ENCODE measurements at places on chromosomes 5 and 9.

GRCh38 chr9:105864248-105864898 lies 170.0 kb downstream of the TMEM38B start:
- peak; percentile 49 for DNase-seq

GRCh38 chr5:57494104-57495098 lies 11.8 kb upstream of the ACTBL2 start:
- peak; percentile 99 for DNase-seq

DNA sequence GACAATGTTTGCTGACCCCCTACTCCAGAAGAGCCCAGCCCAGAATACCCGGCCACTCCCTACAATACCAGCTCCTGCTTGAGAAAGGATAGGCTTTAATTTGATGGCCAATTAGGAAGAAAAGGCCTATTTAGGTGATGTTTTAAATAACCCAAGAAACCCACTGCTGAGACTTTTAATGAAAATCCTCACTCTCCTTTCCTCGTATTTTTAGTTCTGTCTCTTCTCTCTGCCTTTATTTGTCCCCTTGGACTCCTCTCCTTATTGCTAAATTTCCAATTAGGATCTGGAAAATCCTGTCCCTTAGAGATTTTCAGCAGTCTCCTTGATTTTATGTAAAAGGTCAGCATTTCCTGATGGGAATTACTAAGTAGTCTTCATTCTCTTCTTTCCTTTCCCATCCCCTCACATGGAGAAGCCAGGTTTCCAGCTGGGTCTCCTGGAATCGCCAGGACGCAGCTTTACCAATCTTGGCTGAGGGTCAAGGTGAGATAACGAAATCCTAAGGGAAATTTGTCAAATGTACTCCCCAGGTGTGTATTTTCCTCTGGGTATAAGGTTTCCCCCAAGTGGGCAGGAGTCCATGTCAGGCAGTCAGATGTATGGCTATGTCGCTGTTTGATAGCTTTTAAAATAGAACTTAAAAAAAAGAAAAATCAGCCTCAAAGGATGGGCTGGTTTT lies 11.7 kb downstream of the STC2 start:
- no peak for DNase-seq

DNA sequence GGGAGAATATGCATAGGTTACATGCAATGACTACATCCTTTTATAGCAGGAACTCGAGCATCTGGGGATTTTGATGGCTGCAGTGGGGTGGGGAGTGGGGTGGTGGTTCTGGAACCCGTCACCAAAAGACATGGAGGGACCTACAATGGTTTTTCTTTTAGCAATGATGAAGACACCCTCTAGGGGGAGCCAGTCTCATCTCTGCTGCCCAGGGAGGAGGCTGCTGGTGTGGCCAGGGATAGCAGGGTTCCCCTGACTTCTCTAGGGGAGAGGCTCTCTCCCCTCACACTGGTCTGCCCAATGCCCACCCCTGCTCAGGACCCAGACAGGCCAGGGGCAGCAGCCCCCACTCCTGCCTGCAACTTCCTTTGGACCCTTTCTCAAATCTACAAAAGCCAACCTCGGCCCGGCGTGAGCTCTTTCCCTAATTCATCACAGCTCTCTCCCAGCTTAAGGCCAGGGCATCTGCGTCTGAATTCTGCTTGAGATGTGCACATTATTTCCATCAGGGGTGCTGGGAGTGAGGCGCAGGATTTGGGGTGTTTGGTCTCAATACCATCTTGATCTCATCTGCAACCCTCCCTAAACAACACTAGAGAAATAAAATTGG lies 73.6 kb upstream of the RETREG1 start:
- peak; percentile 59 for DNase-seq

GRCh38 chr5:127028822-127029457 lies 1.4 kb downstream of the MARCHF3 start:
- DNase-seq: no peak

GRCh38 chr9:33374634-33375237 lies 27.6 kb downstream of the AQP7 start:
- peak; percentile 79 for DNase-seq

DNA sequence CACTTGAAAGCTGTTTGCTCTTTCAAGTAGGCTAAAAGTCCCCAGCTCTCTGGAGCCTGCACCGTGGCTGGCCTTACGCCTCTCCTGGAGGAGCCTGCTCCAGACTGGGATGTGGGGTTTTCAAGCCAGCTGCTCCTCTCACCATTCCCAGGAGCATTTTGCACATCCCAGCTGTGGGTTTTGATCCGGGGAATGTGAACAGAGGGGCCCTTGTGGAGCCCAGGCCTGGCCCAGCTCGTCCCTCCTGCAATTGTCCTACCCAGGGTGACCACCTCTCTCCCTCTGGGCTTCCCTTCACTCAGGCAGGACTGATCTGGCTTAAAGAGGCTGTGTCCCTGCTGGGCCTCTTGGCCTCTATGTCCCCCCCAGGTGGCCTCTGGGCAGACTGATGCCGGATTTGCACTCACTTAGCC lies 32.5 kb upstream of the TIFAB start:
- DNase-seq: no peak

DNA sequence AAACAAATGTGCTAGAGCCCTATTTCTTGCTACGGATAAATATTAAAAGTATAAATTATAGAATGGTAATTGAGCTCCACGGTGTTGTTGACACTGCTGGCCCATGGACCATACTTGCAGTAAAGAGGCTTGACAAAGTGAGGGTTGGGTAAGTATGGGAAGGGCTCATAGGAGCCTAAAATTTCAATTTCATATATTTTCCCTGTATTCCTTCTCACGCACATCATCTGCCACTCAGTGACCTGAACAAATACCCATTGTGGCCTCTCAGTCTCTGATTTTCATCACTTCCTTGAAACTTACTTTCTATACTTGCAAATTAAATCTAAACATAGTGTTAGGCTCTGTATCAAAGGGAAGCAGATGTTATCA lies 116.5 kb downstream of the PIK3R1 start:
- no peak for DNase-seq

DNA sequence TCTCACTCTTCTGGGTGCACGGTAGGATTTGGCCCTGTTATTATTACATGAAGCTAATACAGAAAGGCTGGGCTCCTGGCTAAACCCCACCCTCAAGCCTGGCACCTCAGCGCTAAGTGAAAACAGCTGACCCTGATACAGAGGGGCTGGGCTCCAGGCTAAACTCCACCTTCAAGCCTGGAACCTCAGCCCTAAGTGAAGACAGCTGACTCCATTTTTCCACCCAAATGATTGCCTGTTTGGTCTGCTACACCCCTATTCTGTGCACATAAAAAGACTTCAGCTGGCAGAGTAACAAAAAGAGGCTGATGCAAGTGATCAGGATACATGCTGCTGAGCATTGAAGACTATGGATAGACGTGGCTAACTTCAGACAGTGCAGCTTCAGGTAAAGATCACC lies 148.4 kb upstream of the CLINT1 start:
- no peak for DNase-seq

- DNase-seq: no peak
Observed at GRCh38 chr5:79069488-79070349, at the start of the genes BHMT2 and DMGDH. TSS of gene BHMT2 (plus strand) at chr5:79069767. CDS start at chr5:79069783, 16 bp downstream. TSS of gene DMGDH (minus strand) at chr5:79069674. CDS start at chr5:79069620, 54 bp downstream.

DNA sequence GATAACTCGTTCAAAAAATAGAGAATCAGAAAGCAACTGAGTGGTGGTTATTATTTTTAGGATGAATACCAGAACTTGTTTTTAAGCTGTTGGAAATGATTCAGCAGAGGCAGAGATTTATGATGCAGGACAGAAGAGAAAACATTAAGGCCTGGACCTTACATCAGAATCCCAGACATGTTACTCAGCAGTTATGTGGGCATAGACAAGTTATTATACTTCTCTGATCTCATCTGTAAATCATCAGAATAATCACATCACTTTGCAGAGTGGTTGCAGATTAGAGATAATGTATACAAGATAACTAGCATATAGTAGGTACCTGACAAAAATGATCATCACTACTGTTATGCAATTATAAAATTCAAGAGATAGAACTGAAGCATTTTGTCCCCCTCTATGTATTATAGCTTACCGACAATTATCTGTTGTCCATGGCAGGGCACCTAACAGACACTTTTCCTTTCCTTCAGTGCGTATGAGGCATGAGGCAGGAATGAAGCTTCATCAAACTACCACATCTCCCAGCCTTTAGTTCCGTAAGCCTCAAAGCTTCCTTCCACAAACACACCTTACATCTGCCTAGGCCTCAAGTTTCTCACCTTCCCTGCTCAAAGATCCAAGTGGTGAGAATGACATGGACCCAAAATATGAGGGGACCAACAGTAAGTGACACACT lies 165.9 kb downstream of the DENND1A start:
- DNase-seq: no peak

GRCh38 chr5:119578937-119579336 lies 50.4 kb upstream of the FAM170A start:
- peak; percentile 69 for DNase-seq

DNA sequence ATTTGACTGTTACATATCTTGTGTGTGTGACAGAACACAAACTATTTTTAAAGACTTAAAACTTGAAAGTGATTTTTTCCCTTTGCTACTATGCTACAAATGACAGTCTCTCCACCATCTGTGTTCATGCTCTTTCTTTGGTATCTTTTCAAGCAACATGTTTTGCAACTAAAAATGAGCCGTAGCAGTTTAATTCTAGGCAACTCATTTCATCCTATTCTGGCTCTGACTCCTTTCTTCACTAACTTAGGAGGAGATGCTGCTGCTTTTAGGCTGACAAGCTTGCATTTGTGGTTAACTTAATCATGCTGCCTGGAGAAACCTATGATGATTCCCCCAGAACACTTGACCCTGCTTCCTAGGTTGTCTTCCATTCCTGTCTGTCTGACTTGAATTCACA lies 100.6 kb downstream of the HACD4 start:
- no peak for DNase-seq

DNA sequence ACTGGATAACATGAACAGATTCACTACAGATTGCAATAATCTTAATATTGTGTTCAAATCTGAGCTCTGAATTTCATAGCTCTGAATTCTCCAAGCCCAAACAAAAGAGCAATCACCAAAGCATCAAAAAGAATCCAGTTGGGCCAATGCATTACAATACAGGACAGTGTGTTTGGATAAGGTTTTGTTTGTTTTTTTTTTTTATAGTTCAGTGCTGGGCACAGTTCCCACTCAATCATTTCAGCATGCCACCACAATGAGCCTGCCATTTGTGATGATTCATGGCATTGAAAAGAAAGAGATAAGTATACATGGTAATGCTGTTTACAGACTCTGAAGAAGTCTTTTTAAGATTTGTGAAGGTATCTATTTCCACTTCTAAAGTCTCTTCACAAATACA lies 1.7 kb upstream of the HTR1A start:
- peak; percentile 45 for DNase-seq

- DNase-seq: peak; percentile 26
Observed at GRCh38 chr5:155087036-155087435, 73.5 kb downstream of the KIF4B start.

DNA sequence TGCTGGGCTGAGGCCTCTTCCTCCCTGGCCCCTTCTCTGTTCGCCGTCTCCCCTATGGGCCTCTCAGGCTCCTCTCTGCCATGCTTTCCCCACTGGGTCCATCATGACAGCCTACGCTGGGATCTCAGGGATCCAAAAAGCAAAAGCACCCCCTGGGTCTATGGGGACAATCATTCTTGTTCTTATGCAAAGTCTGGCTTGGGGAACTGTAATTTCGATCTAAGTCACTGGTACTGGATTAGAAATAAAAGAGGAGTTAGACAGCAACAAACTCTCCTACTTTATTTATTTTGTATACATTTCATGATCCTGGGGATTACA lies 86.6 kb downstream of the SLC38A9 start:
- DNase-seq: no peak

DNA sequence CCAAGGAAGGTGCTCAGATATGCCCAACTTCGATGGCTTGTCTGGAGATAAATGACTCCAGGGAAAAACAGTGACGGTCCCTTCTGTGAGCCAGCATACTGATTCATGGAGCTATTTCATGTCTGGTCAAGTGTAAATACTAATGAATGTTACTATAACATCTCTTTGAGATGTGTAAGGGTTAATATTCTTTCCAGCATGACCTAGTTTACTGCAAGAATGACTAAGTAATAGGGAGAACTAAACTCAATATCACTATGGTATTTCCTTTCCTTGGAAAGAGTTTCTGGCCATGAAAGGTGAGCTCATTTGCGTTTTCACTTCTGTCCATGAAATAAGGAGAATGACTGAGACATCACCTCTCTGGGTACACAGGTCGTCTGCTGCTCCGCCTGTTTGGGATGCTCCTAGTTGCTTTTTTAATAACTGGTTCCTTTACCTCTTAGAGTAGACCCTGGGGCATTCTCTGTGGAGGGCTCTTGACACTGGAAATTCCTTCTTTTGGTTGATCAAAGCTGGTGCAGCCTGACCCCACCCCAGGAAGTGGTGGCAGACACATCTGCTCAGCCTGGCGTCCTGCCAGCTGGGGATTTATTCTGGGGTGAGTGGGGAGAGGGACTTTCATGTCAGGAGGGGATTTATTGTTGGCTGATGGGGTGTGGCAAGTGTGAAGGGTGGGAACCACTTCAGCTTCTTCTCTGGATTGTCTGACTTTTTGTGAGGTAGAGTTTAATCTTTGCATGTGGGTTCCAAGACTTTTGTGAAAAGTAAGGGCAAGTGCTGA lies 250.0 kb upstream of the MPDZ start:
- no peak for DNase-seq

DNA sequence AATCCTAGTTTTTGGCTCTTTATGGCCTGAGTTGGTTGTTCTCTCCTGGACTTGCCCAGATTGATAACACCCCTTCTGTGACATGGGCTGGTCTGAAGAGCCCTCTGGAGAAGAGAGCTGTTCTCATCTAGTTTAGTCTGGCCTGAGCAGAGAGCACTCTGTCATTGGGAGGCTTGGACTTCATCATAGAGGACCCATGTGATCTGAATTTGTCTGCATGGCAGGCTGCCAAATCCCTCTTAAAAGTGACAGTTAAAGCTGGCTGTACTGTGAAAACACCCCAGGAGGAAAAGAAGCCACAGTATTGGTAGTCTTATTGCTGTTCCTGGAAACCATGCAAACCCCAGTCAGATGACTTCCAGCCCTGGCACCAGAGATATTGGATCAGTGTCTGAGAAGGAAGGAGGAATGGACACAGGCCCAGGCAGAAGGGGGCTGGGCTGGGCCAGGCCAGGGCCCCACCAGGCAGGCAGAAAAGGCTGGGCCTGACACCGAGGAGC lies 3.7 kb upstream of the WDR31 start:
- DNase-seq: no peak

- DNase-seq: no peak
Observed at GRCh38 chr5:7146886-7147285, 249.1 kb upstream of the ADCY2 start.

DNA sequence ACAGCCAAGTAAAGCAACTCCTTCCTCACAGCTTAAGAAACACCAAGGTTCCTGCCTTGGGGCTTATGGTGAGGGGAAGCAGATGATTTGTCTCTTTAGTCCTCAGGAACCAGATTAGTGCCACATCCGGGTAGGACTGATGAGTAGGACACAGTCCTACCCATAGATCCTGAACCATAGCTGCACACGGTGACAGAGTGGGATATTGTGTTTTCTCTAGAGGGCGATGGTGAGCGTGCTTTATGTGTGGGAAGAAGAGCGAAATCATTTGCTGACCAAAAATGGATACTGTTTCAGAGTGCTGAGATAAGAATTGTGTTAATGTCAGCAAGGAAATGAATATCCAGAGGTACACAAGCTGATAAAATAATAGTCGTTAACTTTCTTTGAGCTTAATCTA lies 209.0 kb upstream of the FBXL7 start:
- no peak for DNase-seq

Data from MCF 10A (cell line).